ENCODE measurements at places on chromosomes 16 and 17.

- no peak for DNase-seq
Measured at GRCh38 chr16:27083861-27084261, 17.1 kb downstream of the C16orf82 start.

DNA sequence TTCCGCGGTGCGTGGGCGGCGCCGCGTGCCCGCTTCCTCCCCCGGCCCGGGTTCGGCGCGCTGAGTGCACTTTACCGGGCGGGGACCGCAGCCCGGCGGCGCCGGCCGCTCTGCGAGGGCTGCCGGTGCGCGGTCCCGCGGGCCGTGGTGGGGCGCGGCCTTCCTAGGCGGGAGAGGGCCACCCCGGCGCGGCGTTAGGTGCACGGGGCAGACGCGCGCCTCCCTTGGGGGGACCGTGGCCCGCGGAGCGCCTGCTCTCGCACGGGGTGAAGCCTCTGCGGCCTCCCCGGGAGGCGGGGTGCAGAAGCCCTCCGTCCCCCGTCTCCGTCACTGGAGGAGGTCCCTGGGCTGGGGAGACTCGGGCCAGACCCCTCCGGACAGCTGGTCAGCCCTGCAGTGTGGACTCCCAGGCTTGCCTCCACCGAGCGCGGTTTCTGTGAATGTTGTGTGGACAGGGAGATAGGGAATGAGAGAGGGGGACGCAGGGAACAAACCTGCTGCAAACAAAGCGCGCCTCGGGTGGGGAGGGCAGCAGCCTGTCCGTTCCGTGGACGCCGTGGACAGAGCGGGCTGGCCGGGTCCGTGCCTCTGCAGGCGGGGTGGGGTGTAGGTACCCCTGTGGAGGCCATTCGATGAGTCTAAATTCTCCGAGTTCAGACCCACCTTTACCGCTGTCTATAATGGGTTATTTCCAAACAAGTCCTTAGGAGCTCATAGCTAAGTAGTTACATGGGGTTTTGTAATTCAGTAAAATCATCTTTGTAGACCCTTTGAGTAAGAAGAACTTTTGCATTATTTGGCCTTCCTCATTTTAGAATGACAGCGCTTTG lies 721 bp downstream of the TBCD start:
- DNase-seq: peak; percentile 36

GRCh38 chr17:3730881-3731429 lies 7.3 kb downstream of the HASPIN start:
- DNase-seq: no peak

- DNase-seq: no peak
Measured at GRCh38 chr16:83494459-83494858, 313.3 kb upstream of the HSBP1 start.

GRCh38 chr16:75244844-75245758 lies 6.3 kb downstream of the BCAR1 start:
- peak; percentile 86 for DNase-seq

DNA sequence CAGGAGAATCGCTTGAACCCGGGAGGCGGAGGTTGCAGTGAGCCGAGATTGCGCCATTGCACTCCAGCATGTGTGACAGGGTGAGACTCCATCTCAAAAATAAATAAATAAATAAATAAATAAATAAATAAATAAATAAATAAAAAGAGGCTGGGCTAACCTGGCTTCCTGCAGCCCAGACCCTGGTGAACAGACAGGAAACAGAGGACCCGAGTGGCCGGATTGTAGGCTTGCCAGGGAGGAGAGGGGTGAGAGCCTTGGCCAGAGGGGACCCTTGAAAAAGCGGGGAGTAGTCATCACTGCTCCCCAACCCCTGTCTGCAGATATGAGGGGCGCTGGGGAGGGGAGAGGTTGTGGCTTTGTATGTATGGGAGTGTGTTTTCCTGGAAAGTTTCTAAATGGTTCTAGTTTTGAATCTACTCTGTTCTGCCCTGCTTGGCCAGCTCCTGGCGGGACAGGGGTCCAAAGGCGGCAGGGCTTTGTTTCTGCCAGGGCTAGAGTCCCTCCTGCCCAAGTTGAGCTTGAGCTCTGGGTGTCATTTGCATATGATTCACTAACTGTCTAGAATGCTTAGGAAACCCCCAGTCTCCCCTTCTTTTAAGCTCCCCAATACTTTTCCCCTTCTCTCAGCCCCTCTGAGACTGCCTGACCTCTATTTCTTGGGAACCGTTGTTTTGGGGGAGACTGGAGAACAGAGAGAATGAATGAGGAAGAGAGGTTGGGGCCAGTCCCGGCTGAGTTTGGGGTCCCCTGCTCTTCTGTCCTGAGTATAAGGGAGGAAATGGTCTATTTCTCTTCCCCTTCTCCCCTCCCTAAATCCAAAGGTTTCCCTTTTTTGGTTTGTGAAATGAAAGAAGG lies 16.4 kb downstream of the RARA start:
- no peak for DNase-seq

GRCh38 chr17:43832976-43833829 lies at the start of gene MPP3:
Gene MPP3, minus strand, starts transcription at chr17:43833146. Its CDS starts 1,240 bp downstream, at chr17:43831906.
- peak; percentile 70 for DNase-seq

- DNase-seq: no peak
Measured at GRCh38 chr17:43683928-43684653, 22.4 kb upstream of the MEOX1 start.

DNA sequence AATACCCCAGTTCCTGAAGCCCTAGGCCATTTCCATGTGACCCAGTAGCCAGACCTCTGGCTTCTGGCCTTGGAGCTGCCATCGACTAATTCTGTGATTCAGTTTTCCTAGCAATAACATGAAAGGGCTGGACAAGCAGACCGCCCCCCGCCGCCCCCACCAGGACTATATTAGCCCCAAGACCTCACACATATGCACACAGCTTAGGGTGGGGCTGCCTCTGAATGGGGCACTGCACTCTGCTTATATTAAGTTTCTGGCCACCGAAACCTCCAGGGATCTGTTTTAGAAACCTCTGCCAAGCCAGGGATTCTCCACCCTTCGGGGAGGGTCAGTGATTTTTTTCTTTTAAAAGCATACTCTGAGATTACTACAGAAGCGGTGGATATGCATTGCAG lies 2.3 kb downstream of the RAB11FIP4 start:
- no peak for DNase-seq

DNA sequence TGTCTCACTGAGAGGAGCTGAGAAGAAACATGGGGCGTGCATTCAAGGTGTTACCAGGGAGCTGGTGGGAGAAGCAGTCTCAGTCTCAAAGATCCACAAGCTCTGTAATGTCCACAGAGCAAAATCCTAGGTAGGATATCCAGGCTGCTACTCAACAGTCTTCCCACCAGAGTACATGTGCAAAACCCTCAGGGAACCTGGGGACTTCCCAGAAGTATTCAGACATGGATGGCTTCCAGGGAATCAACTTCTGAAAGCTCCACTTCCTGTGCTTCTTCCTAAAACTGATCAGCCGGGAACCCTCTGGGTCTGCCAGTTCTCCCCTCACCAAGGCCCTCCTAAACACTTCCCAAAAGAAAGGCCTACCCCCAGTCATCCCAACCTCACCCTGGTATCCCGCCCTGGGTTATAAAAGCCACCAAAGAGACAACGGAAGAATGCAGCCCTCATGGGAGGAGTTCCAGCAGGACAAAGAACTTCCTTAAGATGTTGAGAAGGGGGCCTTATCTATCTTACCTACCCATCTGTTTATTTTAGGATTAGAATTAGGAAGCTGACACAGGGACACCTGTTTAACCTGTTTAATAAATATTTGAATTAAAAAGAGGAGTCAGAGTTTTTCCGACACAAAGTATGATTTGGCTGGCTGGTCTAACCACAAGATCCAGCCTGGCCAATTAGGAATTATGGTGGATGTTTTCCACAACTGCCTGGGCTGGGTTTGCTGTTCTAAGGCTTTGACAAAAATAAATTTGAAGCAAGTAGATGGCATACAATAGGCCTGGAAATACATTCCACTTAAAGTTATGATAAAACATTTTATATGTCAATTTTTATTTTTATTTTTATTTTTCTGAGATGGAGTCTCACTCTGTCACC lies 37.0 kb downstream of the CUEDC1 start:
- DNase-seq: peak; percentile 74

All from HT-29 (cell line).